ENCODE measurements at places on chromosomes 16 and 17.

DNA sequence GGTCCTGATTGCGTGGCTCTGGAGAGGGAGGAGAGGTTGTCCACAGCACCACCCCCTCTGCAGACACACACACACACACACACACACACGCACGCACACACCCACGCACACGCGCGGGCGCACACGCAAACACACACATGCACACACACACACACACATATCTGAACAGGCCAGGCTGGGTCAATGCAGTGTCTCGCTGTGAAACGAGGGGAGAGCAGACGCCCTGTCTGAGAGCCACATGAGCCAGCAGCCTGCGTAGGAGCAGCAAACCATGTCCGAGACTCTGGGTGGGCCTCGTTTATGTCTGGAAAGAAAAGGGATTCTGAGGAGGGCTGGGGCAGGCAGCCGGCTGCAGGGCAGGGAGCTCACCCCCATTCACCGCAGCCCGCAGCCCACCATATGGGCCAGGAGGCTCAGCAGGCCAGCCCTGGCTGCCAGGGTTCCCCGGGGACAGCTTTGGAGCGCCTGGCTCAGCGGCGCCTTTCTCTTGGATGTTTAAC is 93.3 kb upstream of the TNRC6C start:
- peaks cover 2% of the 10 kb centered on the region for H3K36me3 ChIP-seq
- H3K4me1 ChIP-seq = peaks cover 28% of the 10 kb centered on the region
- no peak overlapping the region for H3K4me3 ChIP-seq
- H3K27me3 ChIP-seq = no peaks in the 10 kb centered on the region
- no peak overlapping the region for H3K27ac ChIP-seq
- no peak for DNase-seq

DNA sequence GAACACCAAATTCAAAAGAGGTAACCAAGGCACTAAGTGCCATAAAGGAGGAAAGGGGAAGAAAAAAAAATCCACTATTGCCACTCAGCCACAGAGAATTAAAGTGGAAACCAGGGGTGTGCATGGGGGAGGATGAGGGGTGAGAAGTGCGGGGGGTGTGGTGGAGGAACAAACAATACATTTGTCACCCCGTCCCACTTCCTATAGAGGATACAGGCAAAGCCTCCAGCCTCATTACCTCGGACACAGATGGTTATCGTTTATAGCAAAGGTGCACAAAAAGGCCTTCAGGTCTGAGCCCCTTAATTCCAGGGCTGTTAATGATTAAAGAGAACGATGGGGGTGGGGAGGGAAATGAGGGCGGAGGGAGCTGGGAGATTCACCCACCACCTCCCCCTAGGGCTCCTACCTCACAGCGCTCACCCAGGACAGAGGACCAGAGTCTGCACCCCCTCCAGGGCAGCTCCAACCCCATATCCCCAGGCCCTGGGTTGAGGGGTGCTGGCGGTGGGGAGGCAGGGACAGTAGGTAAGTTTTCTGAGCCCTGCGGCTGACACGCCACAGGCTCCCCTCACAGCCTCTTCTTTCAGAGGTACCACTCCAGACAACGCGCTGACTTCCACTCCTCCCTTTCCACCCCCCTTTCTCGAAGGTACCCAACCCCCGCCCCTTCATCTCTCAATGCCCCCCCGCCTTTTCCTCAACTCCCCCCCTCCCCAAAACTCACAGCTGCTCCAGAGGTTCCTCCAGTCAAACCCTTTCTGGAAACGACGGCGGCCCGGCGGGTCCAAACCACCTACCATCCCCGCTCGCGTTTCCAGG is 470 bp downstream of the DCUN1D3 start:
- H3K4me3 ChIP-seq = peak overlapping the region; percentile 91
- H3K4me1 ChIP-seq = peaks cover 66% of the 10 kb centered on the region
- peak; percentile 20 for DNase-seq

DNA sequence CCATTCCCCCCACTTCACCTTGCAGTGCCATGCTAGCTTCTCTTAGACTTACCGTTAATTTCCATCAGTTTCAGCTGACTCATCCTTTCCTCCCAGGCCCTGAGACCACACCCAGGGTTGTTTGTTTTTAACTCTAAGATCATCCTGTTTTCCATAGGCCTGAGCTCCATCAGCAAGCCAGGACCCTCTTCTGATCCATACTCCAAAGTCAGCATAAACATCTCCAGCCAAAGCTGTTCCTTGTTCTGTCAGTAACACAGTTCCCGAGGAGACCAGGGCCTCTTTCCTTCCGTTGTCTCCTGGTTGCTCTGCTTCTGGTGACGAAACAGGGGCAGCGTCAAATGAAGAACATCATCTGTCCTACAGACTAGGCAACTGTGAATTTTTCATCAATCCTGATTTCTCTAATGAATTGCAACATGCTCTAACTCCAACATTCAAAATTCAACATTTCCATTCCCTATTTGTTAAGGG is 83.8 kb upstream of the HNF1B start:
- no peak overlapping the region for H3K27ac ChIP-seq
- no peak overlapping the region for H3K4me3 ChIP-seq
- peaks cover 28% of the 10 kb centered on the region for H3K27me3 ChIP-seq
- H3K36me3 ChIP-seq = no peaks in the 10 kb centered on the region
- H3K4me1 ChIP-seq = no peaks in the 10 kb centered on the region

- no peaks in the 10 kb centered on the region for H3K27me3 ChIP-seq
- H3K4me3 ChIP-seq = peak overlapping the region; percentile 99
- no peak for DNase-seq
- peaks cover 68% of the 10 kb centered on the region for H3K36me3 ChIP-seq
These were observed 2.3 kb downstream of the SLFN5 start for GRCh38 chr17:35245196-35245486.

- no peak for DNase-seq
- peaks cover 73% of the 10 kb centered on the region for H3K27me3 ChIP-seq
- no peak overlapping the region for H3K27ac ChIP-seq
- H3K36me3 ChIP-seq = no peaks in the 10 kb centered on the region
These were observed 11.4 kb upstream of the ARHGAP23 start for GRCh38 chr17:38416840-38417209.

GRCh38 chr16:88477631-88478519 is 24.8 kb downstream of the ZFPM1 start:
- peaks cover 32% of the 10 kb centered on the region for H3K36me3 ChIP-seq
- no peak for DNase-seq
- peaks cover 47% of the 10 kb centered on the region for H3K4me1 ChIP-seq
- peak overlapping the region; percentile 58 for H3K4me3 ChIP-seq
- peak overlapping the region; percentile 85 for H3K27ac ChIP-seq
- no peaks in the 10 kb centered on the region for H3K27me3 ChIP-seq

DNA sequence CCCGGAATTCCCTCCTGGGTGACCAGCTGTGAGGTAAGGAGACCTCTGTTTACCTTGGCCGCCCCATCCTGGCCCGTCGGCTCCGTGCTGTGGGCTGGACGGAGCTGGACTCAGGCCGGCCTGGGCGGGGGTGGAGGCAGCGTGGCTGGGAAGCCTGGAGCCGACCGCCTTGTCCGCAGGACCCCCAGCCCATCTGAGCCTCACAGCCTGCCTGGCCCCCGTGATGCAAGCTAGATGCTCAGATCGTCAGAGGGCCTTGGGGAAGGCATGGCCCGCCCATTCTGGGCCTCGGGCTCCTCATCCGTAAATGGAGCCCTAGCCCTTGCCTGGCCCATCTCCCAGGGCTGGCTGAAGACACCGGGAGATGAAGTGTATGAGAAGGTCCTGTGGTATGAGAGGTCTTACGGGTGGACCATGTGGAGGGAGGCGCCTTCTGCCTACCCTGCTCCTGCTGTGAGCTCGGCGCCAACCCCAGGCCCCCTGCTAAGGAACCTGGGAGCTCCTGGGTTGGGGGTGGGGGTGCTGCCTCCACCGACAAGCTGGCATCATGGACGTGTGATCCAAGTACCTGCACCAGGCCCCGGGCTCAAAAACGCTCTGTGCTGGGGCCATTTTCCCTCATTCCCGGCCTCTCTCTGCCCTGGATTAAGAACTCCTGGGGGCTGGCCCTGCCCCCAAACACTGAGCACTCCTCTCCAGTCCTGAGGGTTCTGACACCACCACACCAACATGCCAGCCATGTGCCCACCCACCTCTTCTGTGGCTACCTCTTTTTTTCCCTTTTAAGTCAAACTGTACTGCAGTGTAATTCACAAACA is 5.4 kb upstream of the P2RX1 start:
- DNase-seq = no peak
- no peak overlapping the region for H3K4me3 ChIP-seq
- peaks cover 18% of the 10 kb centered on the region for H3K4me1 ChIP-seq
- peaks cover 17% of the 10 kb centered on the region for H3K36me3 ChIP-seq

GRCh38 chr16:50498431-50499155 is 49.6 kb upstream of the NKD1 start:
- DNase-seq = no peak
- no peak overlapping the region for H3K4me3 ChIP-seq
- peaks cover 2% of the 10 kb centered on the region for H3K36me3 ChIP-seq
- no peaks in the 10 kb centered on the region for H3K4me1 ChIP-seq

DNA sequence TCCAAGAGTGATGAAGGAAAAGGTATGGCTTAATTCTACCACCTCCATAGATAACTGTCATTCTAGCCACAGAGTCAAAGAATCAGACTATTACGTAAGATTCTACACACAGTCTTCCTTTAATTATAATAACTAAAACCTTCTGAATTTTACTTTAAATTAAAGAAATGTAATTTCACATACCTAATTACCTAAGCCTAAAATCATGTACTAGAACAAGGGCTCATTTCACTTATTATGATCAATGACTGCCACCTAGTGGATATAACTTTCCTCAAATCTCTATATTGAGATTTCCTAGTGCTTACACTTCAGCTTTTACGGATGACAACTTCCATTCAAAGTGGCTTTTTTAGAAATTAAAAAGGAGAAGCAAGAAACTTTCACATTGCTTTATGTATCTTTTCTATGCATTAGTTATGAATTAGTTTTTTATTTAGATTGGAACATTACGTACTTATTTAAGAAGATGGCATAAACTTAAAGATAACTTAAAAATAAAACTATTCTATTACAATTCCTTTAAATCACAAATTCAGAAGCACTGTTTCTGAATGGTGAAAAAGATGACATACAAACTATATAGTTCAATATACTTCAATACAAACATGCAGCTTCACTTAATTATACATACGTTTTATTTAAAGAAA is 18.2 kb upstream of the ABCA10 start:
- no peak for DNase-seq
- no peak overlapping the region for H3K27ac ChIP-seq
- peaks cover 5% of the 10 kb centered on the region for H3K36me3 ChIP-seq
- no peak overlapping the region for H3K4me3 ChIP-seq
- H3K27me3 ChIP-seq = no peaks in the 10 kb centered on the region

DNA sequence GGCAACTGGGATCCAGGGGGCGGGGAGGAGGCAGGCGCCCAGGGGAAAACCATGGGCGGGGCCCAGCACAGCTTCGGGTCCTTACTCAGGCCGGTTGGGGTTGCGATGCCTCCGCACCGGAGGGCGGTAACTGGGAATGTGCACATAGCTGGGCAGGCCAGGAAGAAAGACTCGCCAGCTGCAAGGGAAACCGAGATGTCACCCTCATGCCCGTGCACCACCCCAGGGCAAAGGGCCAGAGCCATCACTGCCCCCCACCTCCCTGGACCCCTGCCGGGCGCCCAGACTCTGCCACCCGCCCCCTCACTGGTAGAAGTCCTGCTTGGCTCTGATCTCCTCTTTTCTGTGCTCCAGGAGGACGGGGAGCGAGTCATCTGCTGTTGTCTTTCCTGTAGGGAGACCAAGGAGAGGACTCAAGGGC is 6.7 kb downstream of the ALOX12B start:
- peak overlapping the region; percentile 29 for H3K4me3 ChIP-seq
- peaks cover 5% of the 10 kb centered on the region for H3K36me3 ChIP-seq
- no peak overlapping the region for H3K27ac ChIP-seq

DNA sequence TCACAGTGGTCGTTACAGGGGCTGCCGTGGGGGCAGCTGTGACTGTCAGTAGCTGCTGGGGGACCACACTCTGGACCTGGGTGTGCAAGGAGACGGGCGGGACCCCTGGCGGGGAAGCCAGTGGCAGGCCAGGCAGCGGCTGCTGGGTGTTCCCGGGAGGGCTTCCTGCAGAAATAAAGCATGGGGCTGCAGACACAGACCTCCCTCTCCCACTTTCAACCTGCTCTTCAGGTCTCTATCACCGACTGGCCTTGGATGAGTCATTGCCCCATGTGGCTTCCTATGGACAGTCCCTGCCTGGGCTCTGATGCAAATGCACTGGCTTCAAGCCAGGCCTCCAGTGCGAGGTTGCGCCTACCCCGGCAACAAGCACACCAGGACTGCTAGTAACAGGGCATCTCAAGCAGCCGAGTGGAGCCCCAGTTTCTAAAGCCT is 17.2 kb downstream of the SREBF1 start:
- DNase-seq = no peak
- no peak overlapping the region for H3K4me3 ChIP-seq
- peaks cover 33% of the 10 kb centered on the region for H3K4me1 ChIP-seq
- peak overlapping the region; percentile 86 for H3K27ac ChIP-seq
- H3K36me3 ChIP-seq = peaks cover 33% of the 10 kb centered on the region

DNA sequence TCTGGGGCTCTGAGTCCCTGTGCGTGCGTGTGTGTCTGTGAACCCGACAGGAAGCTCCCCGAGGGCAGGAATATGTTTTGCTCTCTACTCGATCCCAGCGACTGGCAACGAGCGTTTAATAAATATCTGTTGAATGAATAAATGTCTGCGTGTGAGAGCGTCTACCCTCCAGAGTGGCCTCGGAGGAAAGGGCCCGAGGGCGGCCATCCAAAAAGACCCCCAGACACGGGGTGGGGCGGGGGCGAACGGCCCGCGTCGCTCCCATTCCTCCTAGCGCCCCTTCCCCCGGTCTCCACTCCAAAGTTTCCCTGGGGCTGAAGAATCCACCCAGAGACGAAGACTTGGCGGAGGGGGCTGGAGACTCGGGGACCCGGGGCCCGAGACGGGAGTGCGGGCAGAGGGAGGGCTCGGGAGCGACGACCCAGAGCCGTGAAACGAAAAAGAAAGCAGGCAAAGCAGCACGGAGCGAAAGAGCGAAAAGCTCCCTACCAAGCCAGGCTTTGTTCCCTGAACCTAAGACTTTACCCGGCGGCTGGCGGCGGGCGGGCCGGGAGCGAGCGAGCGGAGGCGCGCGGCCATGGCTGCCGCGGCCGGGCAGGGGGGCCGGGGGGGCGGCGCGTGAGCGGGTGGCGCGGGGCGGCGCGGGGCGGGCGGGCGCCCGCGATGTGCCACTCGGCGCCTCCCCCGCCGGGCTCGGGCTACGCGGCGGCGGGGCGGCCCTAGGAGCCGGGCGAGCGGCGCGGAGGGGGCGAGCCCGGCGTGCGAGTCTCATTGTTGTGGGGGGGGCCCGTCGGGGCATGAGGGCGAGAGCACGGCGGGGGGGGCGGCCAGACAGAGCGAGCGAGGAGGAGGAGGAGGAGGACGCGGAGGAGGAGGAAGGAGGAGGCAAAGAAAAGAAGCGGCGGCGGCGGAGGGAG is at the start of gene MLLT6:
TSS of gene MLLT6 (plus strand) at position 668 of the 917 bp plus-strand sequence. CDS start 360 bp downstream, outside the sequence.
- H3K27ac ChIP-seq = peak within 1 kb of the TSS; percentile 97
- peak; percentile 76 for DNase-seq
- no peaks in the 10 kb centered on the region for H3K27me3 ChIP-seq
- H3K36me3 ChIP-seq = peaks cover 35% of the 10 kb centered on the region
- H3K4me3 ChIP-seq = peak within 1 kb of the TSS; percentile 95

- peak overlapping the region; percentile 46 for H3K4me3 ChIP-seq
- H3K27ac ChIP-seq = peak overlapping the region; percentile 97
- H3K36me3 ChIP-seq = peaks cover 8% of the 10 kb centered on the region
- peaks cover 73% of the 10 kb centered on the region for H3K4me1 ChIP-seq
- no peak for DNase-seq
These were observed 24.0 kb downstream of the CDH13 start for GRCh38 chr16:82650804-82651203.
